ENCODE measurements at places on chromosomes 2 and 18. TPM values are rescaled to one million over a fixed set of nuclear protein-coding genes. Genes with fewer than 3 reads are reported as not detected.

- DNase-seq, result no peak
These were observed 11.2 kb downstream of the FAP start for GRCh38 chr2:162232027-162232426.

DNA sequence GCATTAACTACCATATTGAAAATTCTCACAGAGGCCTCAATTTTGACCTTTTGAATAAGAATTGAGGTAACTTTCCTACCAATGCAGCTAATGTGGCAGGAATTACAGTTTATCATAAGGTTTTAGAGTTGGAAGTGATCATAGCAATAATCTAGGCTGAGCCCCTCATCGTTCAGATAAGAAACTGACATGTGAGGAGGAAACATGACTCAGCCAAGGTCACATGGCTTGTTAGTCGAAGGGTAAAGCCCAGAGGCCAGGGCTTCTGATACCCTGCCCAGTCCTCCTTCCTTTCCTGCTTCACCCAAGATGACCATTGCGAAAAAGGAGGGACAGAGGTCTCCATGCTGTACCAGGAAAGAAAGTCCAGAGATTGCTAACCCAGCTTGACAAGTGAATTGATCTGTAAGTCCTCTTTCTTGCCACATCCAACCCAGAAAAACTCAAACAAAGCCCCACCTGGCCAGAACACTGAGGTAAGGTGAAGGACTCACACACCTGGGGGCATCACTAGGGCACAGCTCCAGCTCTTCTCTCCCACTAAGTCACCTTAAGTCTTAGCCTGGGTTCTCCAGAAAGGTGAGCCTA lies 174.8 kb downstream of the EN1 start:
- DNase-seq, result no peak

- DNase-seq, result no peak
These were observed 1.2 kb upstream of the ATF2 start for GRCh38 chr2:175169191-175169590.

DNA sequence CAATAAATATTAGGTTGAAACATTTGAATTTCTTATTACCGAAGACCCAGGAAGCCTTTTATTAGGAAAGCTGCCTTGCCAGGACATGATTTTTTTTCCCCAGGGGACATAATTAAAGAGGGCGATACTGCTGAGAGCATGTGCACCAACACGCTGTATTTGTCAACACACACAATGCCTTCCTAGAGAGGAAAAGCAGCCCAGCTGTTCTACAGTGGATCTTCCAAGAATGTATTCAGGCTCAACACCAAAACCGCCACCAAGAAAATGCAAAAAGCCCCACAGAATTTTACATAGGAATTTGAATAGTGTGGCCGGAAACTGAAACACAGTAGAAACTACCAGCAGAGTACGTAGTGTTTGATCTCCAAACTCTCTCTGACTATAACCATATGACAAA lies 320.4 kb downstream of the DLGAP1 start:
- no peak for DNase-seq

DNA sequence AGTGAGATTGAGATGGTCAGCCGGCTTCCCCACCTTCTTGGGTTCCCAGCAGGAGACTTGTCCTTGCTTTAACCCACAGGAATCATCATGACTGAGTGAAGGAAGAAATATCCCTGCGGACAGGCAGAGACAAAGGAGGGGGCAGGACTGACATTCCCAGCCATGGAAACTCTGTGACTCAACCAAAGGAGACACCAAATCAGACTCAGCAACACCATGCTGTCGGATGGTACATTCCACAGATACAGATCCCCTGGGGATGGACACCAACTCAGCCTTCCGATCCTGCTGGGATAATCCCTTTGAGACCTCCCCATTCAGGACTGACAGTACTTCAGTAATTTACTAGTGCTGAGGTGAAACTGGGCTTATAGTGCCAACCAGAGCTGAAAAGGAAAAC lies 518.3 kb downstream of the XIRP2 start:
- DNase-seq, result no peak

DNA sequence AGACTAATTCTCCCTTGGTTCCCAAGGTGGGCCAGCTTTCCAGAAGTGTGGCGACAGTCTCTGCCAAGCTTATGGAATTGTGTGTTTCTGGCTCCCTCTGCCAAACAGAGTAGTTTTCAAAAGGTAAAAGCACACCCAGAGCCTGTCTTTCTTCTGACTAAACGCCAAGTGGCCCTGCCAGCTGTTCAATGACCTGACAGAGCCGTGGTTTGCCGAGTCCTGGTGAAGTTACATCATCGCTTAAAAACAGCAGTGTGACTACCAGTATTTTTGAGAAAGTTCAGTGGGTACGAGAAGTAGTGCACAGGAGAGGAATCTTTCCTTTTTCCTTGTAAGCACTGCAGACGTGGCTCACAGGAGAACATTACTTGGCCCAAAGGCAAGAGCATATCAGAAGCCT lies 1.9 kb downstream of the PER2 start:
- no peak for DNase-seq

- DNase-seq, result no peak
These were observed 95.8 kb upstream of the TEX51 start for GRCh38 chr2:126802774-126803433.

Gene ALK
- polyA plus RNA-seq, result 0.12 TPM

Gene PLA2R1
- polyA plus RNA-seq, result 2.1 TPM

Data from muscle of back (tissue), 13 donors.